ENCODE measurements at places on chromosomes 16 and 17. TPM values are rescaled to one million over a fixed set of nuclear protein-coding genes. Genes with fewer than 3 reads are reported as not detected.

Gene GAST
- polyA plus RNA-seq, result not detected

DNA sequence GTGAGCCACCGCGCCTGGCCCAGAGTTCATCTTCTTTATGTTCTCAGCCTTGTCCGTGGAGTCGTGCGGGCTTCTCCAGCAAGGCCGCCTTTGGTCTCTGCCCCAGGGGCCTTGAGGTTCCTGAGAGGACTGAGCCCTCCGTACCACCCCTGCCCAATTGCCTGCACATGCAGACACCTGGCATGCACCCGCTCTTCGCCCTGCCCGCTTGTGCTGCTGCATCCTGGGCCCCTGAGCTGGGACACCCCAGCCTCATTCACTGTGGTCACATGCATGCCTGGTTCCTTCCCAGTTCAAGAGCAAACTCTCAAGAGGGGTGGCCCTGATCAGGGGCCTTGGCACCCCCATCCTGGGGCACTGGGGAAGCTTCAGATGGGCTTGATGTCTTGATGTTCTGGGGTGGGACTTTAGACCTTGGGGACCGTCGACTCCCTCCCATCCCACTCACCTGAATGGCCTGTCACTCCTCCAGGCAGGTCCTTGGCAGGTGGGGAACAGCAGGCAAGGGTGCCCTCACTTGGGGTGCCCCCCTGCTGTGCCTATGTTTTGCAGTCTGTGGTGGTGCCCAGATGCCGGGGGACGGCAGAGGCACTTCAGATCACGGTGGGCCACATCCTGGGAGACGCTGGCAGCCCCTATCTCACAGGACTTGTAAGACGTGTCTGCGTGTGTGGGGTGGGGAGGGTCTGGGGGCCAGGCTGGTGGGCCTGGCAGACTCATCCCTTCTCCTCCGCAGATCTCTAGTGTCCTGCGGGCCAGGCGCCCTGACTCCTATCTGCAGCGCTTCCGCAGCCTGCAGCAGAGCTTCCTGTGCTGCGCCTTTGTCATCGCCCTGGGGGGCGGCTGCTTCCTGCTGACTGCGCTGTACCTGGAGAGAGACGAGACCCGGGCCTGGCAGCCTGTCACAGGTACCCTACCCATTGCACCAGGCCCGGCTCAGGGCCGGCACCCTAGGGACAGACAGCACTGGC, 12.7 kb upstream of the SPNS2 start:
- H3K4me1 ChIP-seq, result no peaks in the 10 kb centered on the region
- H3K27ac ChIP-seq, result no peak overlapping the region
- no peaks in the 10 kb centered on the region for H3K36me3 ChIP-seq
- H3K4me3 ChIP-seq, result no peak overlapping the region
- no peaks in the 10 kb centered on the region for H3K27me3 ChIP-seq

Gene NPTX1
- 4.1 TPM for polyA plus RNA-seq

GRCh38 chr17:38914741-38915638, 10.4 kb upstream of the LASP1NB start:
- H3K27me3 ChIP-seq, result no peaks in the 10 kb centered on the region
- H3K36me3 ChIP-seq, result no peaks in the 10 kb centered on the region
- no peaks in the 10 kb centered on the region for H3K4me1 ChIP-seq
- no peak overlapping the region for H3K27ac ChIP-seq

- peaks cover 29% of the 10 kb centered on the region for H3K27me3 ChIP-seq
- H3K27ac ChIP-seq, result no peak overlapping the region
- H3K4me1 ChIP-seq, result peaks cover 4% of the 10 kb centered on the region
- DNase-seq, result no peak
- no peak overlapping the region for H3K4me3 ChIP-seq
These were observed 386.6 kb downstream of the SEC14L1 start for GRCh38 chr17:77527409-77527808.

GRCh38 chr17:31307640-31308039, 6.2 kb downstream of the EVI2B start:
- H3K4me3 ChIP-seq, result no peak overlapping the region
- no peak overlapping the region for H3K27ac ChIP-seq
- H3K36me3 ChIP-seq, result no peaks in the 10 kb centered on the region
- H3K4me1 ChIP-seq, result peaks cover 5% of the 10 kb centered on the region
- no peak for DNase-seq

DNA sequence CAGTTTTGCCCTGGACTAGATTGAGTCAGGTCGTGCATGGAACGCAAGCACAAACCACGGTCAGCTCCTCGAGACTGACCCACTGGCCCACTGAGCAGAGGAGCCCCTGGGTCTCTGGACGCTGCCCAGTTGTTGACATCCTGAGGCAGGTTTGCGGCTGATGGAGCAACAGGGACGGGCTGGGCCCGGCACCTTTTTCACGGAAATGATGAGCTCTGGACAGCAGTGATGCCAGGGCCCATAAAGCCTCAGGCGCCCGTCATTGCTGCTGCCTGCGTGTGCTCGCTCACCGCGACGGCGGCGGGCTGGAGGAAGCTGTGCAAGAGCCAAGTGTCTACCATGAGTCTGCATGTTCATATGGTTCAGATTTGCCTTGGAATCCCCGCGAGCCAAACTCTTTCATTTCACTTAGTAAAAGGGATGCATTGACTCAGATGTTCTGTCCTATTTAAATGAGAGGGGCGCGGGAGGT, 30.8 kb upstream of the CRISPLD2 start:
- no peaks in the 10 kb centered on the region for H3K4me1 ChIP-seq
- no peak for DNase-seq
- no peaks in the 10 kb centered on the region for H3K36me3 ChIP-seq
- H3K27ac ChIP-seq, result no peak overlapping the region
- no peak overlapping the region for H3K4me3 ChIP-seq
- no peaks in the 10 kb centered on the region for H3K27me3 ChIP-seq

DNA sequence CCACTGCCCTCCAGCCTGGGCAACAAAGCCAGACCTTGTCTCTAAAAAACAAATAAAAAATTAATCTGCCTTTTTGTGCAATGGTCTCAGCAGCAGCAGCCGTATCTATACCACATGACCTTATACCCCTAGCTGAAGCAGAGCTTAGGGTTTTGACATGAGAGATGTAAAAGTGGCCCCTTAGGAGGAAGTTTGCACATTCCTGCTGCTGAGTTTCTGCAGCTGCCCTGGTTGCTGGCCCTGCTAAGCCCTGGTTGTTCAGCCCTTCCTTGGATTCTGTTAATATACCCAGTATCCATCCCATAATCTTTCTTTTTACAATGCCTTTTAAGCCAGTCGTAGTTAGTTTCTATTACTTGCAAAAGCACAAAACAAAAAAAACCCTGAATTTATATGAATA, 33.0 kb upstream of the PRKCB start:
- DNase-seq, result no peak
- H3K36me3 ChIP-seq, result no peaks in the 10 kb centered on the region
- no peak overlapping the region for H3K4me3 ChIP-seq
- no peaks in the 10 kb centered on the region for H3K4me1 ChIP-seq

DNA sequence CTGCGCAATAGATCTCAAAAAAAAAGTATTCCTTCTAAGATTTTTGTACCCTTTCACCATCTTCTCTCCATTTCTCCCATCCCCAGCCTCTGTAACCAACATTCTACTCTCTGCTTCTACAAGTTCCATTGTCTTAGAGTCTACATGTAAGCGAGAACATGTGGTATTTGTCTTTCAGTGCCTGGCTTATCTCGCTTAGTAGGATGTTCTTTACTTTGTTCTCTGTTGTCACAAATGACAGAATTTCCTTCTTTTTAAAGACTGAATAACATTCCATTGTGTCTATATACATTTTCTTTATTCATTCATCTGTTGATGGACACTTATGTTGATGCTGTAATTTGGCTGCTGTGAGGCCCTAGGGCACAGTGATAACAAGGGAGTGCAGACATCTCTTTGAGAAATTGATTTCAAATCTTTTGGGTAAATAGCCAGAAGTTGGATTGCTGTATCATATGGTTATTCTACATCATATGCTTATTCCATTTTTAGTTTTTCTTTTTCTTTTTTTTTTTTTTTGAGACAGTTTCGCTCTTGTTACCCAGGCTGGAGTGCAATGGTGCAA, 37.7 kb upstream of the MYH10 start:
- H3K27ac ChIP-seq, result no peak overlapping the region
- no peaks in the 10 kb centered on the region for H3K27me3 ChIP-seq
- no peak overlapping the region for H3K4me3 ChIP-seq
- no peaks in the 10 kb centered on the region for H3K36me3 ChIP-seq
- no peak for DNase-seq

GRCh38 chr17:82112914-82113311, 14.9 kb upstream of the FASN start:
- H3K36me3 ChIP-seq, result no peaks in the 10 kb centered on the region
- no peaks in the 10 kb centered on the region for H3K4me1 ChIP-seq
- 0 out of 2 replicates have a peak, but pooled peaks cover 4% of the 10 kb centered on the region for H3K27me3 ChIP-seq
- H3K4me3 ChIP-seq, result no peak overlapping the region
- no peak overlapping the region for H3K27ac ChIP-seq

Gene HOXB13
- not detected for polyA plus RNA-seq

Gene LAT
- 2.2 TPM for polyA plus RNA-seq

Gene ATP5PD
- 1,144 TPM for polyA plus RNA-seq

Gene PRR29
- polyA plus RNA-seq, result 0.24 TPM

Gene TMEM114
- polyA plus RNA-seq, result 0.77 TPM

Gene GP1BA
- 0.24 TPM for polyA plus RNA-seq

All from GM23338 (cell line).